Heart right ventricle (tissue), 16 donors: ENCODE measurements at places on chromosomes 11 and 22. TPM values are rescaled to one million over a fixed set of nuclear protein-coding genes. Genes with fewer than 3 reads are reported as not detected.

DNA sequence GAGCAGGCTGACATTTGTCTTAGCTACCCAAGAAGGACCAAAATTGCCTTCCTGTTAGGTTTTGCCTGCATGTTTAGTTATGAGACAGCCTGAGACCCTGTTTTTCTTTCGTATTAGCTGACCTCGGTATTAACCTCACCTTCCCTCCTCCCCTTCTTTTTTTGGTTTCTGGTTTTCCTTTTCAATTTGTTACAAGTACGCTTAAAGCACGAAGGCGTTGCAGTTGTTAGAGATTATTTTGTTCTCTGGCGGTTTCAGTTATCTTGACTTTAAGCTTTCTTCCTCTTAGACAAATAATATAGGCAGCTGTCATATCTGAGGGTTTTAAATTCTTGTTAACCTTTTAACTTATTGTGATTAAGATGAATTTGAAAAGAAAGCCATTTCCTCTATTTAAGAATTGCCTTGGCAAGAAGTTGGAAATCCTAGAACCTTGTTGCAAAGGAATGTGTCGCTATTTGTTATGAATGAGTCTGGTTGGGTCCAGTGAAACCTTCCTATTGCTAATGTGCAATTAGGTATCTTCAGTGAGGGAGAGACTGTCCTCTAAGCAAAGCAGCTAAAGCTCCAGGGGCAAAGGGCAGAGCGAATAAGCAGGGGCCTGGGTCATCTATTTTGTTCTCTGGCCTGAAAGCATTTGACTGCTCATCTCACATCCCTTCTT is 45.7 kb downstream of the PACS1 start:
- DNase-seq: no peak

- DNase-seq: no peak
These were observed 19.9 kb downstream of the MADD start for GRCh38 chr11:47289856-47290255.

The GGTLC2 gene
- total RNA-seq: not detected

DNA sequence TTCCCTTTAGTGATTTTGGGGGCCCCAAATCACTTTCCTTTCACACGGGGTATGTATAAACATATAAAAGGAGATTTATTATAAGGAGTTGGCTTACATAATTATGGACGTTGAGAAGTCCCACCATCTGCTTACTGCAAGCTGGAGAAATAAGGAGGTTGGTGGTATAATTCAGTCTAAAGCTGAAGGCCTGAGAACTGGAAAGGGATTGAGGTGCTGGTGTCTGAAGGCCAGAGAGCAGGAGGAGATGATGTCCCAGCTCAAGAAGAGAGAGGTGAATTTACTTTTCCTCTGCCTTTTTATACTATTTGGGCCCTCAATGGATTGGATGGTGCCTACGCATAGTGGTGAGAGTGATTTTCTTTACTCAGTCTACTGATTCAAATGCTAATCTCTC is 1.3 kb upstream of the ZNF202 start:
- no peak for DNase-seq

The KDM4E gene
- not detected for total RNA-seq

The OR52D1 gene
- total RNA-seq: not detected

DNA sequence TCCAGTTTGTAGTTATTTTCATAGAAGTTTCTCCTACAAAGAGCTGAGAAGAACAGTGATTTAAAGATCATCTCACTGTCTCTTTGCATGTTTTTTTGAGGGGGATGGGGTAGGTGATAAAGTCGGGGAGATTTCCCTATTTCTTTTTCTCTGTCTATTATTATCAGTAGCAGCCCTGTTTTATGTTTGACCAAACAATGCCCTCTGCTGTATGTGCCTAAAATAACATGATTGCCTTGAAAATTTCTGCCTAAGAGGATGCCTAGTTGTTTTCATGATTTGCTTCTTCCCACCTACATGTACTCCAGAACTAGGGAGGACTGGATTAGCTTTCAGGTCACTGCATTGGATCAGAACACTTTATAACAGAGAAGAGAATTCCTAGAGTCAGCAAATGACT is 1330.2 kb downstream of the LRRC4C start:
- DNase-seq: no peak

The DDX25 gene
- not detected for total RNA-seq

The FUT4 gene
- 1.9 TPM for total RNA-seq

DNA sequence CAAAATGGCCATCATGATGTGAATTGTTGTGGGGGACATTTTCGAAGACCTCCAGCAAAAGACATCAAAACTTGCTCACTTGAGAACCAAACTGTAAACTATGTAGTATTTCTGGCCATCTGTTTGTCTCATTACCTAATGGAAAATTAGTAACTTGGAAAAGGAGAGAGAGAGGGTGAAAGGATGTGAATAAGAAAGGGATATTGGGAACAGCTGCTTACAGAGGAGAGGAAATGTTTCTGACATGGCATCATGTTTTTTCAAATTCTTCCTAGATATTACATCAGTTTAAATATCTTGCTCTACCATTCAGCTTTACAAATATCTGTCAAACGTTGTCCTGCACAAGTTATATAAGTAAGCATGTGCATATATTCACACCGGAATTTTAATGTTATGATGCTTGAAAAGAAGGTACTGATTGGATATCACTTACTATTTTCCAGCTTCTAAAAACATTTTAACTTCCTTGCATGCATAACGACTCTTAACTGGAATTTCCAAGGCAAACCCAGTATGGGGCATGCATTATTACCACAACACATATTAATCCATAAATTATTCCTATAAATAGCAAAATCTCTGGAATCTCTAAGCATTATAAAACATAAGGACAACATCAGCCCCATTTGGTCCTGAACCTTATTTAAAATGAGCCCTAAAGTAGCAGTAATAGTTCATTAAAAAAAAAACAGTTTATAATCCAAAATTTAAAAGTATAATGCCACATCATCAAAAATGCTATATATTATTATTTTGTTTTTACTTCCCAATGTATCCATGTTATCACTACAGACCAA is 20.0 kb downstream of the GUCY1A2 start:
- no peak for DNase-seq

GRCh38 chr11:119424775-119425174 is 1.8 kb upstream of the THY1 start:
- no peak for DNase-seq

- no peak for DNase-seq
These were observed 6.1 kb upstream of the A4GALT start for GRCh38 chr22:42726811-42727210.

- no peak for DNase-seq
These were observed 30.1 kb downstream of the GRAMD4 start for GRCh38 chr22:46650078-46650810.

The CLDN5 gene
- 19.8 TPM for total RNA-seq

GRCh38 chr11:2153581-2154194 is 7.3 kb downstream of the INS start:
- no peak for DNase-seq

GRCh38 chr11:125292100-125292499 is 127.5 kb downstream of the PKNOX2 start:
- no peak for DNase-seq

The GLYAT gene
- total RNA-seq: not detected

GRCh38 chr11:129268371-129268770 is 76.2 kb upstream of the ARHGAP32 start:
- no peak for DNase-seq

DNA sequence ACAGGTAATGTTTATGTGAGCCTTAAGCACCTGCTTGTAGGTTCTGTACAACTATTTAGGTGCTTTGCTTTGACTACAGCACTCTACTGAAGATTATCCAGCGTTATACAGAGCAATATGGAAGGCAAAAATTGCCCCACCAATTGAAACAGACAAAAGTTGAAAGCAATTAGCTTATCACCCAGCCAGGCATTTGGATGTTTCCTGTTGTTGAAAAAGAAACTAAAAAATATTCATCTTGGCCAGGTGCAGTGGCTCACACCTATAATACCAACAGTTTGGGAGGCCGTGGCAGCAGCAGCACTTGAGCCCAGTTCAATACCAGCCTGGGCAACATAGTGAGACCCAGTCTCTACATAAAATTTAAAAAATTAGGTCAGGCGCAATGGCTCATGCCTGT is 18.5 kb downstream of the ATL3 start:
- no peak for DNase-seq

GRCh38 chr11:18449251-18449650 is 6.4 kb upstream of the LDHAL6A start:
- DNase-seq: no peak

GRCh38 chr11:20315800-20316199 is 47.7 kb upstream of the HTATIP2 start:
- DNase-seq: no peak

- no peak for DNase-seq
These were observed 55.2 kb downstream of the MACROD1 start for GRCh38 chr11:64110465-64111375.

- DNase-seq: no peak
These were observed 59.2 kb upstream of the B3GAT1 start for GRCh38 chr11:134471087-134471715.

DNA sequence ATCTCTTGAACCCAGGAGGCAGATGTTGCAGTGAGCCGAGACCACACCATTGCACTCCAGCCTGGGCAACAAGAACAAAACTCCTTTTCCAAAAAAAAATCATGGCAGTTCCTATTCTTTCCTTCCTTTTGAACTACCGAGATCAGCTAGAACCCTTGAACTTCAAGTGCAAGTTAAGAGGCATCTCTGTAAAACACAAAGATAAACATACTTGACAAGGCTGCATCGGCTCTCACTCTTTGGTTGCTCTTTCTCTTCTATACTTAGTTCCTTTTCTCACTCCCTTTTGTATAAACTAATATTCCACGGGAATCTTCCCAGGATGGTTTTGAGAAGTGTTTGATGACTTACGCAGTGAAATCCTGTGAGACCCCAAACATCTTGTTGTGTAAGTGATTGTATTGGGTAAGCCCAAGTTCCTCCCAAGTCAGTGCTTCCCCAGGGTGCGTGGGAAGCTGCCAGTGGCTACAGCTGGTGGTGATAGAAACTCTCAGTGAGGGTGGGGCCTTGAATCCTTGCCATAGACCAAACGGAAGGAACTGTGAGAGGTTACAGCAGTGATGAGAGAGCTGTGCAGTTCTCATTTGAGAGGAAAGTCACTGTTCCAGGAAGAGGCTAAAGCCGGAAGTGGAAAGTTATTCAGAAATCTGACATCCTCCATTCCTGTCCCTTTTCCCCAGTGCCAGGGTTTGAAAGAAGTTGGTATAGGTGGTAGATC is 24.1 kb upstream of the CDC42EP2 start:
- DNase-seq: peak; percentile 95

GRCh38 chr22:46376908-46377524 is 41.5 kb downstream of the TRMU start:
- no peak for DNase-seq

GRCh38 chr22:30205281-30206115 is 41.1 kb downstream of the LIF start:
- peak; percentile 52 for DNase-seq

DNA sequence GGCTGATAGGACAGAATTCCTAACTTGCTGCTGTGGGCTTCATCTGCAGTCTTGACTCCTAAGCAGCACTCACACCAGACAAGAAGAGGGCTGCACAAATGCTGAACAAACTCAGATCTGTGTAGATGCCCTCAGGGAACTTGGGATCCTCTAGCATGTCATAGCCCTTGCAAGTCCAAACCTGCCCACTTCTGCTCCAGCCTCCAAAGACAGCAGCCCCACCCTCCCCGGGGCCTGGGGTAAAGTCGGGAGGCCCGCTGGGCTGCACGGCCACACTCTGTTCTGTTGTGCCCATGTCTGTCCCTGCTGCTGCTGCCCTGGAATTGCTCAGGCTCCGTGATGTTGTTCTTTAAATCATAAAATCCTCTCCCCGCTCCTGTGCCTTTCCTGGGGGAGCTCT is 28.3 kb downstream of the DRD2 start:
- DNase-seq: no peak

The A4GALT gene
- total RNA-seq: 92.7 TPM

- no peak for DNase-seq
These were observed 180.9 kb downstream of the KIF18A start for GRCh38 chr11:27926981-27927481.

DNA sequence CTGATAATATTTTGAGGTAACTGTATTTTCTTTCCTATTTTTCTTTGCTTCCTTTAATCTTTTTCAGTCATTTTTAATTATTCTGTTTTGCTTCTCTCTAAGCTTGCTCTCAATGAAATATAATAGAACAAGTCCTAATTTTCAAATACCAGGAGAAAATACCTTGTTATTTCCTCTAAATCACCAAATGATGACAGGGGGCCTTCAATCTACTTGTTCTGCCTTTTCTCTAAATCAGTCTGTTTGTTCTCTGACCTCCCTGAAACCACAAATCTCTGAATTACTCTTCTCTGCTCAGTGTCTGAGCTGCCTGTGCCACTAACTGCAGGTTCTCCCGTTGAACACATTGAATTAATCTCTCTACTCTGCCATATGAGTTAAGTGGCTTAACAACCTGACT is 286.2 kb downstream of the C11orf87 start:
- DNase-seq: no peak

GRCh38 chr11:65104628-65105027 is 7.0 kb upstream of the TM7SF2 start:
- DNase-seq: no peak

The IGSF9B gene
- total RNA-seq: 49.7 TPM

DNA sequence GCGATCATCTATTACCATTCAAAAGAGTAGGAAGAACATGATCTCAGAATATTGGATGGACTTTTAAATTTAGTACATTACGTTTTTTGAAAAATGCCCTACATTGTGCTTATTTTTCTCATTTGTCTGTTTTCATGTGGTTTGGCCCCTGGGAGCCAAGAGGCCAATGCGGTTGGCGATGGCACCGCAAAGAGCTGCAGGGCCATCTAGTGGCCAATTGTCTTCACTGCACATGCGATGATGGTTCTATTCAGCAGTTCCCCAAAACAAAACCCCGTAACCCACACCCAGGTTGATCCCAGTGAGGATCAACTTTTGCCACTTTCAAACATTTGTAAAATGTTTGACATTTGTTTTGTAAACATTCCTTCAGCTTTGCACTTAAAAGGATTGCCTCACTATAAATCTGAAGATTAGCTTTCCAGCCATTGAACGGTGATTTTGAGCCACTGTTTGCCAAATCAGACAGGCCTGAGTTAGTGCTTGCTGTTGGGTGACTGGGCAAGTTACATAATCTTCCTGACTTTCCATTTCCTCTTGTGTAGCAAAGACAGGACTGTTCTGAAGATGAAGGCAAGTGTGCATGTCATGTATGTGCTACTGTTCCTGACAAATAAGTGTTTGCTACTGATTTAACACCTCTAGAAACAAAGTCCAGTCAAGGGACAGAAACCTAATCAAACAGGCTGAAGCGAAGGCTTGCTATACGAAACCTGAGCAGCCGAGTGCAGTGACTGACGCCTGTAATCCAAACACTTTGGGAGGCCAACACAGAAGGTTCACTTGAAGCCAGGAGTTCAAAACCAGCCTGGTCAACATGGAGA is 29.2 kb upstream of the XBP1 start:
- DNase-seq: peak; percentile 67

- no peak for DNase-seq
These were observed 2.1 kb downstream of the AIP start for GRCh38 chr11:67484847-67485311.

DNA sequence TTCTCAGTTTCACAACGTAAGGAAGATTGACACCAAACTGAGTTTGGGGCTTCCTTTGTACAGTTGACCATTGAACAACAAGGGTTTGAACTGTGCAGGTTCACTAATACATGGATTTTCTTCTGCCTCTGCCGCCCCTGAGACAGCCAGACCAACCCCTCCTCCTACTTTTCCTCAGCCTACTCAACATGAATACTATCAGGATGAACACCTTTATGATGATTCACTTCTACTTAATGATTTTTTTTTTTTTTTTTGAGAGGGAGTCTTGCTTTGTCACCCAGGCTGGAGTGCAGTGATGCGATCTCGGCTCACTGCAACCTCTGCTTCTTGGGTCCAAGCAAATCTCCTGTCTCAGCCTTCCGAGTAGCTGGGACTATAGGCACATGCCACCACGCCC is 14.6 kb downstream of the RBM4 start:
- no peak for DNase-seq
